ENCODE measurements at places on chromosomes 7 and 10. TPM values are rescaled to one million over a fixed set of nuclear protein-coding genes. Genes with fewer than 3 reads are reported as not detected.
A peak's percentile ranks its signal among the peaks of the same experiment; 100 is the strongest.

The SYT15 gene
- 1.4 TPM for total RNA-seq

The NME8 gene
- not detected for total RNA-seq

The SLIT1 gene
- total RNA-seq: 0.37 TPM

The SPDYE1 gene
- total RNA-seq: not detected

The SPACDR gene
- 3.5 TPM for total RNA-seq

The WNT16 gene
- not detected for total RNA-seq

The LIPJ gene
- total RNA-seq: 0.17 TPM

The NKX6-2 gene
- not detected for total RNA-seq

The ERCC6 gene
- total RNA-seq: 31.8 TPM

The CXCL12 gene
- total RNA-seq: not detected

The CREB5 gene
- not detected for total RNA-seq

The PWWP2B gene
- total RNA-seq: 16.6 TPM

The HOXA9 gene
- total RNA-seq: not detected

The CADPS2 gene
- not detected for total RNA-seq

The PILRB gene
- 96.4 TPM for total RNA-seq

DNA sequence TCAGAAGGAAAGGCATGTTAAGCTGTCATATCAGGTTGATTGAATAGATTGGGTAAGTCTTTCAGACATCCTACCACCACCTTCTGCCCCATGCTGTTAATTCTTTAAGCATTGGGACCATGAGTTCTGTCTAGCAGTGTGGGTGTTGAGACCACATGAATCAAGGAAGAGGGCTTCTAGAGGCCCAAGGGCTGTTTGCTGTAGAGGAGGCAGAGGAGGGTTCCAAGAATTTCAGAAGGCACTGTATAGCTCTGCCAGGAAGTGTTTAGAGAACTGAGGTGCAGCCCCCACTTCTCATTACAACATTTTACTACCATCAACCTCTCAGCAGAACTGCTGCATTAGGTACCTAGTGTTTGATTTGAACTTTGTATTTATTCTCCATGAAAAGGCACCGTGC lies 720.2 kb downstream of the AUTS2 start:
- DNase-seq: no peak

- DNase-seq: no peak
These were observed 246.5 kb downstream of the ELFN1 start for GRCh38 chr7:1916601-1916970.

DNA sequence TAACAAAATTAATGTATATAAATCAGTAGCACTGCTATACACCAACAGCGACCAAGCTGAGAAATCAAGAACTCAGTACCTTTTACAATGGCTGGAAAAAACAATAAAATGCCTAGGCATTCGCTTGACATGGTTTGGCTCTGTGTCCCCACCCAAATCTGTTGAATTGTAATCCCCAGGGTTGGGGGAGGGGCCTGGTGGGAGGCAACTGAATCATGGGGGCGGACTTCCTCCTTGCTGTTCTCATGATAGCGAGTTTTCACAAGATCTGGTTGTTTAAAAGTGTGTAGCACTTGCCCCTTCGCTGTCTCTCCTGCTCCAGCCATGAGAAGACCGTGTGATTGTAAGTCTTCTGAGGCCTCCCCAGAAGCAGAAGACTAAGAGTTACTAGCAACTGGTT lies 8.6 kb downstream of the ZNF786 start:
- peak; percentile 2 for DNase-seq

DNA sequence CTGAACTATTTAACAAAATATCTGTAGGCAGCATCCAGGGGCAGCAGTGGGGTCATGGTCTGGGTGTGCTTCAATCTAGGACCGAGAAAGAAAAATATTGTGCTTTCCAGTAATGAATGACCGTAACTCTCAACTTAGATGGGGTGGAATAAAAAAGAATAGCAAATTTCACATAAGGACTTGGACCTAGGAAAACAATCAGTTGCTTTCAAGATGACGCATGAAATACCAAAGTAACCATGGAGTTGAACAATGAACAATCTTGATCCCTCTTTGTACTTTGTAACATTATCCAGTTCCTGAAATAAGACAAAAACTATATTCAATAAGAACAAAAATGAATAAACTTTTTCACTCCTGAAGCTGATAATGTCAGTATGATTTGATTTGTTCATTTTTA lies 167.1 kb downstream of the C7orf25 start:
- no peak for DNase-seq

GRCh38 chr10:116848032-116848943 lies 1.0 kb upstream of the ENO4 start:
- DNase-seq: no peak

DNA sequence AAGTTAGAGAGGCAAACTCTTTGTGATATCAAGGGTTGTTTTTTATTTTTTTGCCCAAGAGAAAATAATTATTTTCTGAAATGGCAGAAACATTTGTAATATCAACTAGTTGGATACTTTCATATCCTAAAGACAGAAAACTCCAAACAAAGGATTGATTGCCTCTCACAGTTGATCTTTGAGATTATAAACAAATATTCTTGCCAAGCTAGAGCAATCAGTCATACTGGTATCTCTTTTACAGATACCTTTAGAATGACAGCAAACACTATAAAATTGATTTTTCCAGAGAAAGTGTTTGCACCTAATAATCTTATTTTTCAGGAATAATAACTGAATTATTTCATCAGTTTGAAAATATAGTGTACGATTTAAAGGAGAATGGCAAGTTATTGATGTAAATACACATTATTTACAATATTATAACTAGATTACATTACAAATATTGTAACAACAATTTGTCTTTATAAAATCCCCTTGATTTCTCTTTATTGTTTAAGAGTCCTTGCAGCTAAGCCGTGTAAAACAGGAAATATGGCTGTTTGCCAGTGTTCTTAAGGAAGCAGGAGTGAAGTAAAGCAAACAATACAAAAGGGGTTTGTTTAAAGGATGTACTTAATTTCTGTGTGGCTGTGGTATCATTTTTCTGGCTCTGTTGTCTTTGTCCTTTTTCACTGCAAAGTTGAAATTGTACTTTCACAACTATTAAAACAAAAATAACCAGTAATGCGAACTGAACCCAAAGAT lies 58.4 kb downstream of the MAPK8 start:
- no peak for DNase-seq

GRCh38 chr7:122988333-122988732 lies 7.2 kb downstream of the TAS2R16 start:
- DNase-seq: no peak

GRCh38 chr10:17053061-17053460 lies 76.5 kb downstream of the CUBN start:
- no peak for DNase-seq

DNA sequence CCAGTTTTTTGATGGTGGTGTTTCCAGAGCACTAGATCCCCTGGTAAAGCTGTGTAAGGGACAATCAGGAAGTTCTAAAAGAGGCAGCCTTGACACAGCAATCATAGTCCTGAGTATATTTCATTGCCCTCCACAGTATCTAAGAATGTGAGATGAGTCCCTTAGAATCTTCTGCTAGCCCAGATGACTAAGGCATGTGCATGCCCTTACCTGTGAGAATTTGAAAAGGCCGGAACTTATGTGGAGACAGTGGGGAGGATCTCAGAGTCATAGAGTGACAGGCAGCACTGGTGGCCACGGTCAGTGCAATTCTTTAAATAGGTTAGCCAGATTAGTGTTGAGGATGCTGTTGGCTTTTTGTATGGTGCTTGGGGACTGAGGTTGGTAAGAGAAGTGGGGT lies 361.4 kb upstream of the VSTM2A start:
- no peak for DNase-seq

- no peak for DNase-seq
These were observed 27.9 kb downstream of the GNG11 start for GRCh38 chr7:93949423-93949822.

DNA sequence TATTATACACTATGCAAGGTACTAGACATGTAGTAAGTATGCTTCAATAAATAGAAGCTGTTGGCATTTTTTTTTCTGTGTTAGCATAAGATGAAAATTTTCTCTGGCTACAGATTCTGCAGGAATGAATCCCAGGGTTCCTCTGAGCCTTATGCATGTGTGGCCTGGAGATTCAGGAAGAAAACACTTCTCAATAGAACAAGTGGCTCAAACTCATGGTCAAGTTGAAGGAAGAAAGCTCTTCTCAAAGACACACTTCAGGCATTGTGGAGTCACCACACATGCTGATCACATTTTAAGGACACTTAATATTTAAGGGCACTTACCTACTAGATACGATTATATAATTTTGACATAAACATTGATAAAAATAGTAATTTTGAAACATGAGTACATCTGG lies 19.5 kb downstream of the DNAH11 start:
- no peak for DNase-seq

DNA sequence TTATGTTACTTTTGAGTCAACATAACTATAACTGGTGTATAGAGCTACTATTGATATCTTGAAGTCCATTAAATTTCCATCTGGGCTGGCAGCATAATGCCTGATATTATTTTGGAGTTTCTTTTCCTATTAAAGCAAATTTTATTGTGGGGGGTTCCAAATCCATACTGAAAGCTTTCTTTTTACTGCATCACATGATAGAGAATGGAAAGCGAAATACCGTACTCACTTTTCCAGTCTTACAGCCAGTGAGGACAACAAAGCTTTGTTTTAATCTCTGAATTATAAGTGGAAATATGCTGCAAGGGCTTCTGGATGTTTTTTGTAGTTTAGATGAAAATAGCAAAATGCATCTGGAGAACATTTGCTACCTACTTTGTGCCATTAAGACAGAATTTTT lies 477.5 kb upstream of the SEMA3D start:
- no peak for DNase-seq

DNA sequence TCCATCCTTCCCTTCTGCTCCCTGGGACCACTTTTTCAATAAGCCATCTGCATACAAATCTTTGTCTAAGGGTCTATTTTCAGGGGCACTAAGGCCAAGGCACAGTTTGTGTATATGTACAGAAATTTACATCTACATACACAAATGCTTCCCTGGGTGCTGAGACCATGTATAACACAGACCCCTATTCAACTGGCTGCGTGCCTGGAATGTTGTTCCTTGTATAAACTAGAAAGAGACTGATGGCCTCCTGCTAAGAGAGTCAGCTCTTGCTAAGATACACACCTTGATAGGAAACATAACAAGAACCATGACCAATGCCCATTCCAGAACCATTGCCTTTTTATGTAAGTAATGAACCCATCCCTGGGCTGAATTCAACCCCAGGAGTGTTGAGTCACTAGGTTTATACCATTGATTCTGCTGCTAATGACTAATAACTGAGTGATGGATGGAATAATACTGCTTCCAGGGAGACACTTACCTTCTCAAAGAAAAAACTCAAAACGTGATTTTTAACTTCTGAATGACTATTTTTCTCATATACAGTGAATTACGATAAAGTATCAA lies 290.7 kb downstream of the FGFR2 start:
- no peak for DNase-seq

GRCh38 chr7:38383281-38383680 lies 109.8 kb upstream of the TARP start:
- no peak for DNase-seq

- DNase-seq: no peak
These were observed 32.1 kb downstream of the MARCHF5 start for GRCh38 chr10:92323079-92323478.

- no peak for DNase-seq
These were observed 117.6 kb upstream of the JCAD start for GRCh38 chr10:30176776-30177533.

DNA sequence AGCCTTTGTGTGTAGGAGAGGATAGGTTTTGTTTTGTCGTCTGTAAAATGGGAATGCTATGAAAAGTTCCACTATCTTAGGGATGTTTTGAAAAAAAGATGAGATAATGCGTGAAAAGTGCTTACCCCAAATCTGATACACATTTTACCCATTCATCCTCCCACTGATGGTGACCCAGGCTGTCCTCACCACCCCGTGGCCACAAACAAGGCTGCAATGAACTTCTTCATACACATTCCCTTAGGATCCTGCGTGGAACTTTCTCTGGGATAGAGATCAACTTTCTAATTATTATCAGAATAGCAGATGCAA lies 399 bp upstream of the OGDHL start:
- no peak for DNase-seq

Measured in activated naive CD8-positive, alpha-beta T cell treated with anti-CD3 and anti-CD28 coated beads, Interleukin-2, amount 10 ng/mL, durations not matched to agents 7 days and 5 days (primary cell).